ENCODE measurements at places on chromosomes 3 and 15.

DNA sequence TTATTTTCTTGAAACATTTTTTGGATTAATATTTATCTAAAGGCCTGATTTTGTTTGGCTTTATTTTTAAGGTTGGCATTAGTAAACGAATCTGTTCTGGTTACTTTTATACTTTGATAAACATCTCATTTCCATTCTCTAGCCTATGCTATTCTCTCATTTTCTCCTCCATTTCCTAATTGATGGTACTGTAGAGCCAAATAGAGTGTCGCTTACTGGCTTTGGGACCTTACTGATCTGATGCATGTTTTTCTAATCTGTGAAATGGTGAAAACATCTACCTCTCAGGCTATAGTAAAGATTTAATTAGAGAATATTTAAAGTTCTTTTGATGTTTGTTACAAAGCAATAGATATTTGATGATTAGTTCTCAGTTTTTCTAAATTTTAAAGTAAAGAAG is 1.6 kb downstream of the LNP1 start:
- DNase-seq = no peak

DNA sequence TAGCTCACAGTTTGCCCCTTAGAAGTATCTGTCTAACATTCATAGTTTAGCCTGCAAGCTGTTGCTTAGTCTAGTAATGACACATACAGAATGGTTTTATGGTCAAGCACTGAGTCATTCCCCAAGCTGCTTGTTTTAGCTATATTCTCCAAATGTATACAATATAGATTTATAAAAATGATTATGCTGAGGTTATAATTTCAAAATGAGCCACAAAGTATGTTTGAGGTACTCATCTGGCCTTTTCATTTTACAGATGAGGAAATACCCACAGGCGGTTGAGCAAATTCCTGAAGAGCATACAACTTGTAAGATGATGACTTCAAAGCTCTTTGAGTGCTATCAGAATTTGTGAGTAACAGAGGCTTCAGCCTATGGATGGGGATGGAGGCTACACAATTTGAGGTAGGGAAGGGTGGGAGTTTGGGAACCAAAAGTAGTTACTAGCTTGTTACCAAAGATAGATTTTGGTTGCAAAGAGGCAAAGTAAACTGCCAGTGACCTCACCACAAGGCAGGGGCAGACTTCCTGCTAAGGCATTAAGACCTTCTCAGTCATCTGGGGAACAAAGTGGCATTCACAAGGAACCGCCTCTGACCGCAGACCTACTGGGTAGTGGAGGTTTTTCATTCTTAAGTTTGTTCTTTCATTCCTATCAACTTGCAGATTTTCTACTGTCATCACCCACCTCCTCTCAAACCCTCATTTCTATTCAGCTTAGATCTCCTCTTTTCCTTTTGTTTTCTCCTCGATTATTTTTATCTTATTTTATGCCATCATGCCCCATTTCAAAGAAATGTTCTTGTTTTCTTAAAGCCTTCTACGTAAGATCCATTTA is 257.2 kb upstream of the NECTIN3 start:
- peak; percentile 91 for DNase-seq

DNA sequence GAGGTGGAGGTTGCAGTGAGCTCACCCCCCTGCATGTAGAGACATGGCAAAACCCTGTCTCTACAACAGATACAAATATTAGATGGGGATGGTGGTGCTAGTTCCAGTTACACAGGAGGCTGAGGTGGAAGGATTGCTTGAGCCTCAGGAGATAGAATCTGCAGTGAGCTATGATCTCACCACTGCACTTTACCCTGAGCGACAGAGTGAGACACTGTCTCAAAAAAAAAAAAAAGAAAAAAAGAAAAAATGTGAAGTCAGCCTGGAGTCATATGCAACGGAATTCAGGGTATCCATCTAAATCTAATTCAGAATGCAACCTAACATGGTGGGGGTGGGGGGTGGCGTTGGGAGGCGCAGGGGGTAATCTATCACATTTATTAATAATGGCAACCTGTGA is 37.1 kb upstream of the NR2F2 start:
- no peak for DNase-seq

GRCh38 chr3:184748219-184749135 is 36.6 kb upstream of the MAGEF1 start:
- DNase-seq = peak; percentile 52

GRCh38 chr15:101027920-101028319 is 108.8 kb downstream of the LRRK1 start:
- no peak for DNase-seq

GRCh38 chr3:25547943-25548674 is 116.6 kb downstream of the TOP2B start:
- peak; percentile 14 for DNase-seq

DNA sequence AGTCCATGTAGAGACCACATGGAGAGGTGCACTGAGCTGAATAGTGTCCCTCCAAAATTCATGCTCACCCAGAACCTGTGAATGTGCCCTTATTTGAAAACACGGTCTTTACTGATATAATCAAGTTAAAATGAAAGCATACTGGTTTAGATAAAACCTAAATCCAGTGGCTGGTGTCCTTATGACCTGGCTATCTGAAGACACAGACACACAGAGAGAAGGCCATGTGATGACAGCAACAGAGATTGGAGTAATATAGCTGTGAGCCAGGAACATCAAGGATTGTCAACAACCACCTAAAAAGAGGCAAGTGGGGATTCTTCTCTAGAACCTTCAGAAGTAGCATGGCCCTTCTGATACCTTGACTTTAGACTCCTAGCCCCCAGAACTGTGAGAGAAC is 54.7 kb upstream of the CD47 start:
- no peak for DNase-seq

GRCh38 chr3:178184833-178185232 is 351.4 kb upstream of the KCNMB2 start:
- DNase-seq = no peak

- DNase-seq = no peak
Observed at GRCh38 chr3:42666577-42666998, 13.1 kb downstream of the ZBTB47 start.

DNA sequence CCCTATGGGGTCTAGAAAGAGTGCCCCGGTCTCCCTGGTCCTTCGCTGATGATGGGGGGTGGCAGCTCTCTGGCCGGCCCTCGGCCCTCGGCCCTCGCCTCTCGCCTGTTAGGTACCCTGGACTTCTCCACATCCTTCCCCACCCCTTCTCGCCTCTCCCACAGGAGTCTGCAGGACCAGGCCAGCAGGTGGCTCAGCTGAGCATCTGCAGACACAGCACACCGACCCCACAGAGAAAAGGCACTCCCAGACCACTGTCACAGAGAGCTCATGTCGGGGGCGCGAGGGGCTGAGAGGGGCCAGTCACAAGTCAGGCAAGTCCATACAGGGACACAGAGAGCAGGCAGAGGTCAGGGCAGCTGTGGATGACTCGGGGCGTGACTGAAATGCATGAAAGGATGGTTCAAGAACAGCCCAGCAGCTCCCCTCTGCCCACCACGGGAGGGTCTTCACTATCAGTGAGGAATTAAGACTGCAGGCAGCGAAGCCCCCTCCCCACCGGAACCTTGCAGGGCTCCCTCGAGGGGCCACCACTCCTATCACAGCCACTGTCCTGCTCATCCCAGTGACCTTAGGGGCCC is 181.7 kb upstream of the NSMCE3 start:
- DNase-seq = no peak

- DNase-seq = no peak
Observed at GRCh38 chr3:153973722-153974265, 147.4 kb upstream of the ARHGEF26 start.

- DNase-seq = no peak
Observed at GRCh38 chr15:41895491-41895890, 1.6 kb upstream of the SPTBN5 start.

- DNase-seq = no peak
Observed at GRCh38 chr15:101373577-101373976, 78.5 kb upstream of the SNRPA1 start.

DNA sequence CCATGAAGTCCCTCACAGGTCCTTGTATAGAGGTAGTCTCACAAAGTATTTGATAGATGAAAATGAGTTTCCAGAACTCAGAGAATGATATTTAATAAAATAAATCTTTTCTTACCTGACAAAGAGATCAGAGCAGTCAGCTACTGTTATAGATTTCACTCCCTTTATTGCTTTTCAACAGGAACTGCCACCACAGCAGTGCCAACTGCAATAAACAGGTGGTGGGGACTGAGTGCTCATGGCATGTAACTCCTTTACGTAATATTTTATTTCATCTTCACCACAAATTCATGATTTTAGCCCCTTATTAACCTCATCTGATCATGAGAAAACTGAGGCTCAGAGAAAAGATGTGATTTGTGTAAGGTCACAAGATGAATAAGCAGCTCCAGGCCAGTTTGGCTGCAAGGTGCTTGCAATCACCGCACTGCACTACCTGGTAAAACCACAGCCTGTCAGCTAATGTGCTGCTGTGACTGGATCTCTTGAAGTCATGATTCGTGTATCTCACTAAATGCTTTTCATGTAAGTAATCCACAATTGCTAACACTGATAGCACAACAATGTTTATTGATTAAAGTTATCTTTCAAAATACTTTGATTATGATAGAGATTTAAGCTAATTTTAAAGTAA is 78.8 kb downstream of the WNT5A start:
- no peak for DNase-seq

DNA sequence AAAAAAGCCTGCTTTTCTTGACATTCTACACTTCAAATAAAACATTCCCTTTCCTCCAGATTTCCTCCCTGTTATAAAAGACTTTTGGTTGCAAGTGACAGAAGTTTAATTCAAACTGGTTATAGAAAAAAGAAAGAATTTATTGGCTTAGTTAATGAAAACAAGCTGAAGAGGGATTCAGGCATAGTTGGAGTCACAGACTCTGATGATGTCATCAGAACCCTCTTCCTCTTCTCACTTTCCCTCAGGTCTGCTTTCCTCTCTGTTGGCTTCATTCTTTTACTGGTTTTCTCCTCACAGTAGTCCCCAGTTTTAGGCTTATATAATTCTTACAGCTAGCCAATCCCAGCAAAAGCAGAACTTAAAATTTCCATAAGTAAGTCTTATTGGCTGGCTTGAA is 32.0 kb upstream of the MBNL1 start:
- DNase-seq = no peak

Measured in bronchial epithelial cell (primary cell).